ENCODE measurements at places on chromosomes 13 and 19. TPM values are rescaled to one million over a fixed set of nuclear protein-coding genes. Genes with fewer than 3 reads are reported as not detected.

NKPD1 gene
- total RNA-seq: not detected

NXNL1 gene
- total RNA-seq: not detected

DAND5 gene
- total RNA-seq: 11.9 TPM

AZU1 gene
- total RNA-seq: not detected

GIPC3 gene
- 2.6 TPM for total RNA-seq

DNA sequence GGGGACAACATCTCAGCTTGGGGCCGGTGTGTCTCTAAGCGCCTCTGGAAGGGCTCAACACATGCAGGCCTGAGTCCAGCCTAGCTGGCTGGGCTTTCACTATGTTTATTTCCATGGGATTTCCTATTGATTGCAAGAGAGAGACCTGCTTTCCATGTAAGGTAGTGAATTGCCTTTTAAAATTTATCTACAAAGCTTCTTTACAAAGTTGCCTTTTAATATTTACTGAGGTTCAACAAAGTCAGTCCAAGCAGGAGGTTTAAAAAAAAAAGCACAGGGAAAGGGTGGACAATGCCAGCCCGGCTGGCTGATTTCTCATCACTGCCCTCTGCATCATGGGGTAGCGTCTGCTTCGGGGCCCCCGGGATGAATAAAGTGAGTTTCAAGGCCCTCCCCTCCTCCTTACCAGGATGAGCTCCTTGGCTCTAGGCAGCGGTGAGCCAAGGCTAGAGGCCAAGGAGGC, 15.8 kb downstream of the TLE2 start:
- H3K27me3 ChIP-seq: no peaks in the 10 kb centered on the region
- peaks cover 9% of the 10 kb centered on the region for H3K36me3 ChIP-seq
- no peak overlapping the region for H3K4me3 ChIP-seq
- DNase-seq: no peak
- no peaks in the 10 kb centered on the region for H3K4me1 ChIP-seq
- H3K27ac ChIP-seq: no peak overlapping the region

DNA sequence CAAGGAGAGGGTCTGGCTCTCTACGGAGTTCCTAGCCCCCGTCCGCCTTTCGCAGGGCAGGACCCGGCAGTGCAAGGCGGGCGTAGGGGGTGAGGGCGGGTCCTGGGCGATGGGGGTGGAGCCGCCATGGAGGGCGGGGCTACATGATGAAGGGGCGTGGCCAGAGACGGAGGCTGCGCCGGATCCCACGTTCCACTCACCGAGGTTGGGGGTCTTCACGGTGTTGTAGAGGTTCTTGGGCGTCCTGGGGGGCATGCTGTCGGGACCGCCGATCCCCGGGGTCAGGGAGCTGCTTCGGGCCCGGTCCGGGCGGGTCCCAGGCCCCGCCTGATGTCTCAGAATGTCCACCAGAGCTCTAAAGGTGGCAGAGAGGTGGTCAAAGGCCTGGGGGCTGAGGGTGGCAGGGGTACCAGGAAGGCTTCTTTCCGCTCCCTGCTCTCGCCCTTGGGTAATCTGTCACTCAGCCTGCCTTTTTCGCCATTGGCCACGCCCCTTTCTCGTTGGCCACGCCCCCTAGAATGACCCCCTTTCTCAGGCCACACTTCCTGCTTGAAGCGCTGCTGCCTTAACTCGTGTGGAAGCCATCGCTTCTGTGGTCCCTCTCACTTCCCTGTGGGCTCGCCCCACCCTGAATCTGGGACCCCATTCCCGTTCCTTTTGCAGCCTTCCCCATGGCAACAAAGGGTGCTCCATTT, 2.5 kb downstream of the SHISA7 start:
- no peaks in the 10 kb centered on the region for H3K36me3 ChIP-seq
- no peak overlapping the region for H3K4me3 ChIP-seq
- no peak overlapping the region for H3K27ac ChIP-seq
- H3K4me1 ChIP-seq: no peaks in the 10 kb centered on the region
- no peak for DNase-seq

DNA sequence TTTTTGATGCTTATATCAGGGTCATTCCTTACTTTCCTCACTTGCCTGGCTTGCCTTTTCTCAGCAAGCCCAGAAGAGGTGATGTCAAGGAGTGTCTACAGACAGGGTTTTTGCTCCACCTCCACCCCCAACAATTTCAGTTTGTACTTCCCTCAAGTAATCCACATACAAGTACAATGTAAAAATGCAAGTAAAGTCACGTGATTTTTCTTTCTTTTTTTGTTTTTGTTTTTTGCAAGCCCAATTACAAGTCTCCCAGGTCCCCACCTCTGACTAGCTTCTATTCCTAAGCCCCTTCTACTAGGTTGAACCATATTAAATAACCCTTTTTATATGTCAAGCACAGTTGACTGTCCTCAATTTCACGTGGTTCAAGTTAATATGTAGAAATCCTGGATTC, 579.6 kb downstream of the DIAPH3 start:
- no peaks in the 10 kb centered on the region for H3K4me1 ChIP-seq
- H3K27me3 ChIP-seq: no peaks in the 10 kb centered on the region
- H3K4me3 ChIP-seq: no peak overlapping the region
- no peak overlapping the region for H3K27ac ChIP-seq

DNA sequence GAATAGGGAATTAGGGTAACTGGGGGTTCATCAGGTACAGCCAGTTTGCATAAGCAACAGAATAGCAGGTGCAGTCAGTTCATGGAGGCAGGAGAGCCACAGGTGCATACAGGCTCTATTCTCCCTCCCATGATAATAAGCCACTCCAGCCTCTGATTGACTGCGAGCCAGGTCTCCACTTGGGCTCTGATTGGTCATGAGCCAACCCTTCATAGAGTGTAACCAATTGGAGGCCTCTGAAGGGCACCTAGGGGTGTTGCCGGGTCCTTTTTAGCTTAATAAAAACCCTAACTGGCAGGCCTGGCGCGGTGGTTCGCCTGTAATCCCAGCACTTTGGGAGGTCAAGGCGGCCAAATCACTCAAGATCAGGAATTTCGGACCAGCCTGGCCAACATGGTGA, 8.7 kb upstream of the CKM start:
- H3K4me1 ChIP-seq: no peaks in the 10 kb centered on the region
- no peak overlapping the region for H3K4me3 ChIP-seq
- H3K36me3 ChIP-seq: no peaks in the 10 kb centered on the region
- H3K27ac ChIP-seq: no peak overlapping the region
- DNase-seq: no peak

GRCh38 chr13:113033054-113033850, 64.2 kb downstream of the MCF2L start:
- no peak overlapping the region for H3K4me3 ChIP-seq
- H3K27me3 ChIP-seq: no peaks in the 10 kb centered on the region
- no peak overlapping the region for H3K27ac ChIP-seq

GRCh38 chr19:8641908-8642547, 11.6 kb downstream of the NFILZ start:
- H3K36me3 ChIP-seq: no peaks in the 10 kb centered on the region
- no peak overlapping the region for H3K27ac ChIP-seq
- H3K27me3 ChIP-seq: peaks cover 20% of the 10 kb centered on the region
- no peak overlapping the region for H3K4me3 ChIP-seq
- H3K4me1 ChIP-seq: no peaks in the 10 kb centered on the region

DNA sequence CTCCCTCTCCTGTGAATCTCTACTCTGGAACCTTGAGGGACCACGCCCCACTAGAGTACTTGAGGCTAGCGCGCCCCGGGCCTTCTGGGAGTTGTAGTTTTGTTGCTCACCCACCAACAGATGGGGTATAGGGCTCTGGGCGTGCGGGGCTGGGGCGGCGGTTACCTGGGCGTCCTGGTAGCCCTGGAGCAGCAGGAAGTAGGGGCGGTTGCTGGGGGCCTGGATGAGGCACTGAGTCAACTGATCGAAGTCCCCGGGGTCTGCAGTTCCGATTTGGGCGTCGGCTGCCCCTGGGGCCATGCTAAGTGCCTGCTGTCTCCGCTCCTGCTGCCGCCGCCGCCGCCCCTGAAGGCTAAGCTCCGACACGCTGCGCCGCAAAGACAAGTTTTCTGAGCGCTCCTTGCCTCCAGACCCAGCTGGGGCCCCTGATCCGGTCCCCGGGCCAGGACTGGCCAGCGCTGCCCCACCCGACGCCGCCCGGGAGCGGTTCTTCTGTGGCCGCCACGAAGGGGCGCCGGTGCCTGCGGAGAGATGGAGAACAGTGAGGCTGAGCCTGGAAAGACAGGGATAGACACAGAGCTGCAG, 5.3 kb downstream of the RASIP1 start:
- peaks cover 21% of the 10 kb centered on the region for H3K4me1 ChIP-seq
- H3K36me3 ChIP-seq: peaks cover 5% of the 10 kb centered on the region
- H3K27ac ChIP-seq: no peak overlapping the region
- no peak for DNase-seq

DNA sequence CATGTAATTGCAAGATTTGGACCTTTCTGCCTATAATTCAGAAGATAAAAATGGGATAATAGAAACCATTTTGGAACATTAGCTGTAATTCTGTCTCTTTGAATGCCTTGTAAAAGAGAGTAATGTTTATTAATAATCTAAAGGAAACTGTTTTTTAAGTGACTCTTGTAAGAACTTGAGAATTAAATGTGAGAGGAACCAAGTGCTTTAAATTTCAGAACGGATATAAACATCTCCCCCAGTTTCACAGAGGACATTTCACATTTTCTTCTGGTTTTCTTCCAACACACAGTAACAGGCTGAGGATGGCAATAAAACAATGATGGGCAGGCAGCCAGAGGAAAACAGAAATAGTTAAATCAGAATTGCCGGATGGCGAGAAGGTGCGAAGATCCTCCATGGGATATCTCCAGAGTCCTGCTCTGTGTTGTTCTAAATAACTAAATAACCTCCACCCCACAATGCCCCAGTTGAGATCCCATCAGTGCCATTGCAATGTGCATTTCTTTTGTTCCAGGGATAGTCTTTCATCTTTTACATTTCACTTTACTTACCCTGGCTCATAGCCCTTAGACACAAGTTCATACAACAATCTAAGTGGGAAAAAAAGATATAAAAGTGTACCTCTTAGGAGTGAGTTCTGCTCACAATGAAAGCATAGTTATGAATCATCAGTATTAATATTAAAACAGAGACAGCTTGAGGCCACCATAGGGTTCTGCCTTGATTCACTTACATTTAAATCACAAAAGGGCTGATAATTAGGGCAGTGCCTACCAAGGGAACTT, 73.3 kb downstream of the TNFRSF19 start:
- peaks cover 26% of the 10 kb centered on the region for H3K4me1 ChIP-seq
- no peak overlapping the region for H3K4me3 ChIP-seq
- H3K27ac ChIP-seq: no peak overlapping the region
- no peaks in the 10 kb centered on the region for H3K36me3 ChIP-seq

- H3K27me3 ChIP-seq: no peaks in the 10 kb centered on the region
- H3K27ac ChIP-seq: no peak overlapping the region
- DNase-seq: no peak
- peaks cover 26% of the 10 kb centered on the region for H3K4me1 ChIP-seq
Measured at GRCh38 chr19:33512021-33512420, 9.6 kb downstream of the PEPD start.

DNA sequence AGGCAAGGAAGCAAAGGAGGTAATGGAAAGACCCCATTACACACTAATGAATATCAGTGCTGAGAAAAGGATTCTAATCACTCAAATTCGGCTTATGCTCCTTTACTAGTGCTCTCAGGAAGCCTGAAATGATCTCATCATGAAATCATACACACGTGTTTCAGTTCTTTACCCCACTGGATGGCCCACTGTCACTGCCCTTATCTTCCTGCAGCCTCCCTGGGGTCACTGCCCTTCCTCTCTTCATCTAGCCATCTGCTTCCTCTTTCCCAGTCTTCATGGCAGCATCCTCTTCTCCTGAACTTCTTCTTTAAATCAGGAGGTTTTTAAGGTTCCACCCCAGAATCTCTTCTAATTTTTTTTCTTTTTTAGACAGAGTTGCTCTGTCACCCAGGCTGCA, 27.9 kb upstream of the EEF1AKMT1 start:
- no peak overlapping the region for H3K27ac ChIP-seq
- H3K36me3 ChIP-seq: no peaks in the 10 kb centered on the region
- peaks cover 14% of the 10 kb centered on the region for H3K4me1 ChIP-seq
- H3K27me3 ChIP-seq: no peaks in the 10 kb centered on the region
- DNase-seq: no peak

- H3K27ac ChIP-seq: peak overlapping the region; percentile 25
- no peak for DNase-seq
- no peaks in the 10 kb centered on the region for H3K36me3 ChIP-seq
- H3K27me3 ChIP-seq: no peaks in the 10 kb centered on the region
Measured at GRCh38 chr13:98173431-98174152, 3.5 kb downstream of the RNF113B start.

DNA sequence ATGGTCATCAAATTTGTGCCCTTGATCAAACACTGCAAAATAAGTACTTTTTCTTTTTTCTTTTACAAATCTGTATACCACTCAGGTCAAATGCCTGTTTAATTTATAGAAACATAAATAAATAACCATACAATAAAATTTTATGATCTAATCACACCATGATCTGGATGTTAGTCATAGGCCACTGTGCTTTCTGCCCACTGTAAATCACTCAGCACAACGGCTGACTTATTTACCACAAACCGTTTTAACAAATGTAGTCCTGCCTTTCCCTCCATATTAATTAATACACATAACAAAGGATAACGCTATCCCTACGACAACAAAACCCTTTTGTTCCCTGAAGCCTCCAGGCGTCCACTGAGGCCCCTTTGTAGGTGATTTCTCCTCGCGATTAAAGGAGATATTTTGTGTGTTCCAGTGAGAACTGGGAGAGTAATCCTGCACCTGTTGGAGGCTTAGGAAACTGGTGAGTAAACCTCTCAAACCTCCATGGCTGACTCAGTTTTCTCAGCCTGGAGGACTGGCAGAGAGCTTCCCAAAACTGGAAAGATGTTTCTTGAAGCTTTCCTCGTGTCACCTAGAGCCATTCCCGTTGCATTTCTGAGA, 477.1 kb upstream of the SGCG start:
- no peak for DNase-seq
- H3K36me3 ChIP-seq: no peaks in the 10 kb centered on the region
- H3K27me3 ChIP-seq: no peaks in the 10 kb centered on the region

- peaks cover 12% of the 10 kb centered on the region for H3K4me1 ChIP-seq
- DNase-seq: no peak
- H3K27ac ChIP-seq: no peak overlapping the region
- no peaks in the 10 kb centered on the region for H3K27me3 ChIP-seq
- no peak overlapping the region for H3K4me3 ChIP-seq
Measured at GRCh38 chr19:334296-335071, 10.1 kb downstream of the MIER2 start.

DNA sequence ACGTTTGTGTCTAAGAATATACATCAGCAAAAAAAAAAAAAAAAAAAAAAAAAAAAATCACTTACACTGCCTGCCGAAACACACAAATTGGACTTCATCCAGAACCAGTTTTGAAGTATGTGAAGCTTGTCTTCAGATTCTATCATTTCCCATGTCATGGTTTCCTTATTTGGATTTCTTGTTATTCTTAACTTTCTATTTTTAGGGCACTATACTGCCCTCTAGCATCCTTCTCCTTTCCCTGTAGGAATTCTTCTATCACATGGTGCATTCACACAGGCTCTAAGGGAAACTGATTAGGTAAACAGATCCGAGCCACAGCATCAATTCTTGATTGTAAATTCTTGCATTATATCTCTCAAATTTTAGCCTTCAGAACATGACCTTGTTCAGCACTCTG, 1507.5 kb downstream of the OLFM4 start:
- H3K4me1 ChIP-seq: no peaks in the 10 kb centered on the region
- DNase-seq: no peak
- no peak overlapping the region for H3K4me3 ChIP-seq
- H3K27me3 ChIP-seq: no peaks in the 10 kb centered on the region
- no peaks in the 10 kb centered on the region for H3K36me3 ChIP-seq
- H3K27ac ChIP-seq: no peak overlapping the region

- no peak for DNase-seq
- no peaks in the 10 kb centered on the region for H3K36me3 ChIP-seq
- H3K27ac ChIP-seq: no peak overlapping the region
- H3K4me3 ChIP-seq: no peak overlapping the region
Measured at GRCh38 chr13:110280985-110281688, 25.8 kb downstream of the COL4A1 start.
